HEK293T (cell line): ENCODE measurements at places on chromosomes 6 and 20.

- DNase-seq: no peak
Measured at GRCh38 chr6:143549221-143549948, 37.9 kb upstream of the FUCA2 start.

GRCh38 chr20:36105711-36106226 lies 48.8 kb upstream of the EPB41L1 start:
- DNase-seq: no peak

GRCh38 chr6:133707456-133707855 lies 181.5 kb upstream of the TCF21 start:
- DNase-seq: no peak

DNA sequence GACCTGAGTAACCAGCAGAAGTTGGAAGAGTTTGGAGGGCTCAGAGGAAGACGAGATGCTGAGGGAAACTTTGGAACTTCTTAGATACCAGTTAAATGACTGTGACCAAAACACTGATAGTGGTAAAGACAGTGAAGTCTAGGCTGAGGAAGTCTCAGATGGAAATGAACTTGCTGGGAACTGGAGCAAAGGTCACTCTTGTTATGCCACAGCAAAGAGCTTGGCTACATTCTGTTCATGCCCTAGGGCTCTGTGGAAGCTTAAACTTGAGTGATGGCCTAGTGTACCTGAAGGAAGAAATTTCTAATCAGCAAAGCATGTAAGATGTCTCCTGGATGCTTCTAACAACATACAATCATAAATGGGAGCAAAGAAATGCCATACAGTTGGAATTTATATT lies 24.7 kb downstream of the WDR27 start:
- DNase-seq: no peak

GRCh38 chr6:3221578-3221977 lies 5.9 kb downstream of the TUBB2B start:
- DNase-seq: no peak

DNA sequence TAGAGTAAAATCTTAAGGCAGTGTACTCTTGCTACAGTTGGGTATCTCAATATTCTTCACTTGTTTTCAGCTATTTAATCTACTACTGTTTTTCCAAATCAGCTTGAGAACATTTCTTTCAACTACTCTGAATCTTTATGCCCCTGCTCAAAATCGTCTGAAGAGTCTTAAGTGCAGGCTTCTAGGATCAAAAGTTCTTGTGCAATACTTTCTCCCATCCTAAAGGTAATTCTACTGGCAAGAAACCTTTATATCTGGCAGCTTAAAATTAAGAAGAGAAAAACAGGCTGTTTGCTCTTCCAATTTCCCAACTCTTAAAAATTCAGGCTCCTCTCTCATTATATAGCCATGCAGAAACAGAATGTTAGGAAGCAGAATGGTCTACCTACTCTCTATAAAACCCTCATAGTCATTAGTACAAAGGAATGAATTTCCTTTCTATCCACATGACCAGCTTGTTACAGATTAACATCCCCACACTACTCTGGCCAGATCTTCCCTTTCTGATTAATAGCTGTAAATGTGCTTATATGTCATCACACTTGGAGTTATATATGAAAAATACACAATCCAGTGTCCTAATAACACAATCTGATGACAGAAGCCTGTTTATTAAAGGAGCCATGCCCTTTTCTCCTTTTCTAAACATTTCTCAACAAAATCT lies 122.2 kb upstream of the FAM184A start:
- DNase-seq: no peak

DNA sequence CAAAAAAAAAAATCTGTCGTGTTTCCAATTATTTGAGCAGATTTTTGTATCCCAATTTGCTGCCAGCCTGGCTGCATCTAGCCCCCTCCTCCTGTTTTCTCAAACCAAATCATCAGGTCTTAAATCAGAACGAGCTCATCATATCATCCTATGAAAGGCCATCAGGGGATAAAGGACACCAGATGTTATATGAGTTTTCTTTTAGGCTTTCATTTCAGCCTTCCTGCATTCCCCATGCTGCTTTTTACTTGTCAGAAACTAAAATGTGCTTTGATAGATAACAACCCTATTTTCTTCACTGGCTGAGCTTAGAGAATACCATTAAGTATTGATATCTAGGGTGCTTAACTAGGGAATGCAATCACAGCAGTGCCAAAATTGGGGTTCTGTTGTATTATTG lies 968.4 kb upstream of the SLC35B3 start:
- DNase-seq: no peak

- no peak for DNase-seq
Measured at GRCh38 chr20:61830241-61830930, 235.3 kb downstream of the TAF4 start.

GRCh38 chr20:1509237-1509636 lies 18.0 kb upstream of the SIRPB2 start:
- DNase-seq: peak; percentile 33
